Stimulated activated CD4-positive, alpha-beta T cell treated with anti-CD3 and anti-CD28 coated beads, Interleukin-12 subunit alpha, Interleukin-12 subunit beta, amount 100 ng/mL, for 48 hours (primary cell): ENCODE measurements at places on chromosomes 12 and 14.

GRCh38 chr12:92492995-92493394, 209.8 kb upstream of the PLEKHG7 start:
- no peak for DNase-seq

GRCh38 chr12:46661110-46661845, 164.5 kb downstream of the SLC38A4 start:
- DNase-seq: no peak

DNA sequence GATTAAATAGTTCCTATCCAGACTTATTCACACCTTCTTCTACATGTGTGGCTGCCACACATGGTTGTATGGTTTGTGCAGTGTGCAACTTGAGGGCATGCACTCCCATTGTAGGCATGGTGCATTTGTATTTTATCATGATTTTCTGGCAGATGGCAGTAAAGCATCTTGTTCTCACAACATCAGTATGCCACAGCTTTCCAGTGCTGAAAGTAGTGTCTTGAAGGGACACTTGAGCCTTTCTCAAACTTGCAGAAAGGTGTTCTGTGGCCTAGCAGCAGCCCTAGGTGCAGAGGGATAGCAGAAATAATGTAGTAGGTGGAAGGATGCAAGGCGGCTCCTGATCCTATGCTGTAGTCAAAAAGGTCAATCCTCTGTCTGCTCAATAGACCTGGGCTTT, 72.9 kb downstream of the LMNTD1 start:
- no peak for DNase-seq

GRCh38 chr12:56129206-56129941, 1.3 kb downstream of the ESYT1 start:
- peak; percentile 49 for DNase-seq

DNA sequence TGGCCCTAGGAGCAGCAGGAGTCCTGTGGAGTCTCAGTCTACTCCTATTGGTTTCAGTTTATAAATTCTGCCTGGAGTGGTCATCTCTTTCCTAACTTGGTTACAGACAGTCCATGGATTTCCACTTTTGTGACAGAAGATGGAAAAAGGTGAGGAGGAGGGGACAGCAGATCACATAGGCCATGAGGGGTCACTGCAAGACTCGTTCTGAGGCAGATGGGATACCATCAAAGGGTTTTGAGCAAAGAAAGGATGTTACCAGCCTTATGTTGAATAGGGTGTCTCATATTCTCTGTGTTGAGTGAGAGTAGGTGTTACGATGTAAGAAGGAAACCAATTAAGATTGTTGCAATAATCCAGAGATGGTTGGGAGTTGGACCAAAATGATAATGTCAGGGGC, 15.3 kb downstream of the PDE3A start:
- DNase-seq: no peak

DNA sequence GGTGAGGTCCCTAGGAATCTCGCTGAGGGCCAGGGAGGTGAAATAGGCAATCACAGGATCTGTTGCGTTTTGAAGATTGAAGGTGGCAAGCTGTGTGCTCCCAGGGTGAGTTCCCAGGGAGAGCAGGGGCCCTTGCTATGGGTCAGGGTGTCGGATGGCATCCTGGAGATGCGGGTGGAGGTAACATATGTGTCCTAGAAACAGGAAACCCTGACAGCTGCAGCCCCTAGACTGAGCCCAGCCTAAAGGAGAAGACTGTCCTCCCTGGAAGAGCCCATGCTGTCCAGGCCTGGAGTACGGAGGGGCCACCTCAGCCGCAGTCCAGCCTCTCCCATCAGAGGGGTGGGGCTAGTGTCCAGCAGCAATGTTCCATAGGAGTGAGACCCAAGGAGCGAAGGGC, 194.2 kb downstream of the NTF3 start:
- no peak for DNase-seq

GRCh38 chr12:3097186-3097804, 20.1 kb downstream of the TSPAN9 start:
- DNase-seq: no peak

DNA sequence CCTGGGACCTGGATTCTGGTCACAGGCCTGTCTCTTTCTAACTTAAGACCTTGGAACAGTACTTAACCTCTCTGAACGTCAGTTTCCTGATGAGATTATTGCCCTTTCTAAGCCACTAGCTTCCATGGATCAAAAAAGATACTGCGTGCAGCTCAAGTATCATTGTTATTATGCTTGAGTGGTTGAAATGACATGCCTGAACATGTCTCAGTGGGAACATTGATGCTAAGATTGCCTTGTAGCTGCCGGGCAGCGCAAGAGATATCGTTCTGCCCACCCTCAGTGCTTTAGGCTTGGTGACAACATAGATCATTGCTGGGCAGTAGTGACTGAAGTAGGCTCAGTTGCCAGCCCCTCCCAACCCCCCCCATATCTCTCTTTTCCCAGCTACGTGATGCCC, 131.9 kb downstream of the SMOC1 start:
- DNase-seq: no peak

GRCh38 chr12:41836416-41836815, 308.3 kb downstream of the GXYLT1 start:
- DNase-seq: no peak

DNA sequence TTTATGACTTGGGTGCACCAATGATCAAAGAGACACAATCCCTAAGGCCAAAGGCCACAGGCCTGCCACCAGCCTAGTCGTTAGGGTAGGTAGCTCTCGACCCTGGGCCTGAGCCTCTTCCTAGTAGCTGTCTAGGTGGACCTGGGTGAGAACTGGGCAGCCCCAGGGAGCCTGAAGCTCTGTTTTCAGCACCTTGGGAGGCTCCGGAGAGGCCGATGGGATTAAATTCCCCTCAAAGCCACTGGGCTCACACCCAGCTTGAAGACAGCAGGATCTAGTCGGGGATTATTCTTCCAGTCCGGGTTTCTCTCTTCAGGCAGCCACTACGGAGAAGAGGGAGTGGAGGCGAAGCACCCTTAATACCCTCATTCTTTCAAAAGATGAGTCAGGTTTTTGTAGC, 79.8 kb downstream of the TMEM260 start:
- no peak for DNase-seq

DNA sequence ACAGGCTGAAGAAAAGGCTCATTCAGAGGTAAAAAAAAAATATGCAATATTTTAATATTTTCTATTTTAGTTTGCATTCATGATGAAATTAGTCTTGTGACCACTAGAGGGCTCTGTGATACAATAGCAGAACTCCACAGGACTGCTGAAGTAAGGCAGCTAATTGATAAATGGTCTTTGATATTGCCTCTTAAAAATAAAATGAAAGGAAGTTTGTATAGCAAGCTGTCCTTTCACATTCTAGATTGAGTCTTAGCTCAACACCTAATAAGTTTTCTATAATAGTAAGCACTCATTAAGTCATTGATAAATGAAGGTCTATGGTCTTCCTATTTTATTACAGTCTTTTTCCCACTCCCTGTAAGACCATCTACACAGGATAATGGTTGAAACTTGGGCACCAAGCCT, 315.7 kb downstream of the NAV3 start:
- no peak for DNase-seq

DNA sequence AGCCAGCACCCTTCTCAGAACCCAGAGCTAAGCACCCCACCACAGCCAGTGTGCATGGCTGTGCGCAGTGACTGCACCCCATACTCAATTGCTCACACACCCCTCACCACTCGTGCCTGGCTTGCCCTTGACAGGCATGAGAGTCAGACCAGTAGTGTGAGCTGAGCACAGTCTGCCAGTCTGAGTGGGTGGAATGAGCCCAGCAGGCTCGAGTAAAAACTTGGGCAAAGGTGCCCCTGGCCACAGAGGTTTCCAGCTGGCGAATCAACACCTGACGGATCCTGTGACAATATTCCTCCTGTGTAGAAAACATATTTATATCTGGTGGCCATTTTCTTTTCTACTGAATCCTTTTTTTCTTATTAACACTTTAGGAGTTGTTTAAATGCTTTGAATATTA, 202.5 kb downstream of the TMEM117 start:
- no peak for DNase-seq

GRCh38 chr12:104354167-104354867, 50.8 kb downstream of the EID3 start:
- no peak for DNase-seq

DNA sequence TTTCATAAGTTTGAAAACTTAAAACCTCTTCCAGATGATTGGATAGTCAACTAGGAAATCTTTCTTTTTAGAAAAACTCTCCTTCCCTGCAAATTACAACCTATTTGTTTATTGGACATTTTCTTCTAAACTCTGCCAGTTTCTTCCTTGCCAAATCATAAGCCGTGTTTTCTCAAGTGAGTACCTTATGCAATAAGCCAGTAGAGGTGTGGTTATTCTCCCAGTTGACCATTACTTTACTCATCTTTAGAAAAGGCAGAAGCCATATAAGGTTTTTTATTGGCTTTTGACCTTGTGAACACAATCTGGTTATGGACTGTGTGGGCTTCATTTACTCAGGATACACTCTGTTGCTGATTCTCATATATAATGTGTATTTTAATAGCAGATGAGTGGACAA, 14.6 kb downstream of the ACTR6 start:
- no peak for DNase-seq

DNA sequence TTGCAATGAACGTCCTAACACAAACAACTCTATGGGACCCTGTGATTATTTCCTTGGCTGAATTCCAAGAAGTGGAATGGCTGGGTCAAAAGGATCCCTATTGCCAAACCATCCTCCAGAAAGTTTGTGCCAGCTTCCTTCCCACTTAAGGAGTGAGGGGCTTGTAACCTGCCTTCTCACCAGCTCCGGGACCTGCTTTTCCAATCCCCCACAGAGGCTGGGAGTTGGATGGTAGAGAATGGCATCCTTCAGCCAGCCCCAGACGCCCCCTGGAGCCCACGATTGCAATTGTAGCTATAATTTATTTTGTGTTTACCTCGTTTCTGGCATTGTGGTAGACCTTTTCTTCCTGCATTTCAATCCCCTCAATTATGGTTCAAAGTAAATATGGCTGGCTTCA, 9.7 kb upstream of the ZDHHC22 start:
- no peak for DNase-seq

DNA sequence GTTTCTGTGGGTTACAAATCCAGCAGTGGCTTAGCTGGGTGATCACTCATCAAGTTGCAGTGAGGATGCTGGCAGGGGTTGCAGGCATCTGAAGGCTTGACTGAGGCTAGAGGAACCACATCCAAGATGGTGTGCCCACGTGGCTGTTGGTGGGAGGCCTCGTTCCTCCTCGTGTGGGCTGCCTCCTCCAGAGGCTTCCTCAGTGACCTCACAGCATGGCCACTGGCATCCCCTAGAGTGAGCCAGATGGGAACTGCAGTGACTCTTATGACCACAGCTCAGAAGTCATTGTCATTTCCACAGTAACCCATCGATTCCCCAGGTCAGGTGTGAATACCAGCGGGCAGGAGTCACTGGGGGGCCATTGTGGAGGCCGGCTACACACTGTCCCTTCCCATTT, 17.8 kb downstream of the AACS start:
- no peak for DNase-seq

DNA sequence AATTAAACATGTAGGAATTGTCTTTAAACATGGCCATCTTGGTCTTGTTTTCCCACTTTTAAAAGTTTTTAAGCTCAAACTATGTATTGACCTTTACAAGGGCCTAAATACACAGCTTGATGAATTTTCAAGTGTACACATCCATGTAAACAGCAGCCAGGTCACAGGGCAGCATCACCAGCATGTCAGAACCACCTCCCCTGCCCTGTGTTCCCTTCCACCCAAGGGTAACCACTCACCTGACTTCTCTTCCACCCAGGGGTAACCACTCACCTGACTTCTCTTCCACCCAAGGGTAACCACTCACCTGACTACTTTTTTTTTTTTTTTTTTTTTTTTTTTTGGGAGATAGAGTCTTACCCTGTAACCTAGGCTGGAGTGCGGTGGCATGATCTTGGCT, 4.6 kb downstream of the FBXW8 start:
- no peak for DNase-seq

GRCh38 chr14:55913324-55914025, 204.7 kb upstream of the PELI2 start:
- no peak for DNase-seq

DNA sequence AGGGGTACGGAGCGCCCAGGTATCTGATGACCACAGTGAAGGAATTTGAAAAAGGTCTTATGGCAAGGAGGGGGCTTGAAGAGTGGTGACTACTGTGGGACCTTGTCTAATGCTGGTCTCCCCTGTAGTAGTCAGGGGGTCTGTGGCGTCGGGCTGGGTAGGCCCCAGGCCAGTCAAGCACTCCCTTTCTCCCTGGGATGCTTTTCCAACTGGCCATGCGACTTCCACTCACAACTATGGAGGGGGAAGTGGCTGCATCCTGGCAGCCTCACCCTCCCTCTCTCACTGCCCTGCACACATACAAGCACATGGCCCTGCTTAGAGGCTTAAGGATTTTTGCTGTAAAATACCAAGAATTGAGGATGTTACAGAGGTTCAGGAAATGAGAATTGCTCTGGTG, 4.1 kb downstream of the TSPAN11 start:
- no peak for DNase-seq

- DNase-seq: no peak
Observed at GRCh38 chr12:119204131-119204530, 25.4 kb downstream of the HSPB8 start.

- no peak for DNase-seq
Observed at GRCh38 chr14:92750994-92751400, 2.6 kb upstream of the LGMN start.

GRCh38 chr12:7303230-7303629, 642 bp upstream of the ACSM4 start:
- DNase-seq: no peak

DNA sequence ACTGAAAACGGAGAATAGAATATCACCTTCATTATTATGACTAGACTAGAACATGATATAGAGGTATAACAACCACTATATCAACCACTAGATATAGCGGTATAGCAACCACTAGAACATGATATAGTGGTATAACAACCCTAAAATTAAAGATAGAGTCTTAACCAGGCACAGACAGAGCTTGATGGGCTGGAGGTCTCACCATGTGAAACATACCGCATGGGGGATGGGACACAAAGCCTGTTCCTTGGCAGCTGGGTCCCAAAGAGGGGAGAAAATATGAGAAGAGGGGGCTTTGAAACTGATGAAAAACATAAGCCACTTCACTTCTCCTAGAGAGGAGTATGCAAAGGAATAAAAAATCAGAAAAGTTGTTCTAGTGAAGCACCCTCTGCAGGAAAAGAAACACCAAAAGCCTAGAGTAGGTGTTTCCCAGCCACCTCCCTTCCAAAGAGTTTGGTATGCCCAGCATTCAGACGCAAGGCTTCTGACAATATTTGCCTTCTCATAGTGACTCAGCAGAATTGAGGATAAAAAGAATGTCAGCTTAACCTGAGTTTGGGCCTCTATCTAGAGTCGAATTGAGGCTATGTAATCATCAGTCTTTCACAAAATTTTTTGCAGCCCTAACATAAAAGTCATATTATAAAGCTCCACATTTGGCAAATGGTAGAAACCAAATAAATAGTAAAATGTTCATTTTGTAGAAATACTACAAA, 316.4 kb downstream of the NOVA1 start:
- DNase-seq: no peak
